GDM1 (cell line): ENCODE measurements at places on chromosomes 4 and X.

- DNase-seq = peak; percentile 39
Measured at GRCh38 chr4:73603854-73604584, 16.2 kb downstream of the RASSF6 start.

GRCh38 chr4:169090484-169091215, 80.6 kb upstream of the CBR4 start:
- peak; percentile 23 for DNase-seq

DNA sequence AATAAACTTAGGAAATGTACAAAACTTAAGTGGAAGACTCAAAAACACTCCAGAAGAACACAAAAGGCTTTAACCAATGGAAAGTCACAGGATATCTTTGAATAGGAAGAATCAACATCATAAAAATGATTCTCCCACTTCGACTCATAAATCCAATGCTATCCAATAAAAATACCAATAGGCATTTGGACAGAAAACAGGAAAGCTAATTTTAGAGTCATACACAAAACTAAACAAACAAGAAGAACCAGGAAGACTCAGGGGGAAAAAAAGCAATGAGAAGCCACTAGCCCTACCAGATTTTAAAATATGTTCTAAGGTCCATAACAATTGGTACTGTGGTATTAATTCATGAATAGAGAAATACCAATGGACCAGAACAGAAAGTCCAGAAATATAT, 28.2 kb downstream of the SLC9A7 start:
- no peak for DNase-seq

DNA sequence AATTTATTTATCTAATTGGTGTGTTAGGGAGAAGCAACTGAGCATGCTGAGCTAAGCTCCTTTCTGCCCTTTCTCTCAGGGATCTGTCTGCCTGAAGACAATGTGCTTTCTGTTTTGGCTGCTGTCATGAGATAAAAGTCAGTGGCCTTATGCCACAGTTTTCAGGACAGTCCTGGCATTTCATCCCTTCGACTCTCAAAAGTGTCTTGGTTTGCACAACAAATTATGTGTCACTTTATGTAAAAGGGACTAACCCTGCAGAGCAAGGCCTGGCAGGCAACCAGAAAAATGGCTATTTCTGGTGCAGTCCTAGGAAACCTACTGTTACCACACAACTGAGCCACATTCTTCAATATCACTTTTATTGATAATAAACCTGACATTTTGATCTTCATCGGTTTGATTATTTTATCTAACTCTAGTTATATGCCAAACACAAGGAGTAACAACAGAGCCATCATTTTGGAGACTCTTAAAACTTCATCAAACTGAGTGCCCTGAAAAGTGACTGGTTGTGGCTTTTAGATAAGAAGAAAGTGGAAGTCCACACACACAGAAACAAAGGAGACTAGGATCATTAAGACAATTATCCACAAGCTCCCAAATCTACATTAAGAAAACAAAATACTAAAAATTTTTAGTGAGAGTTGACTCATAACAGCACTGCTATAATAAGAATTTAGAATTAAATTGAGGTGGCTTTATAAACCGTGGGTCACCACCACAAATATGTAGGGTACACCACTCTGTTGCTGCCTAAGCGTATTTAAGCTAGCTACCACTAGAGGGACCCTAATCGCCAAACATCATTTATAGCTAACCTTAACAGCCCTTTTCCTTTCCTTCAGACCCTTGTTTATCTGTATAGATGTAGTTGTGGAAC, 95.9 kb upstream of the PTPN13 start:
- peak; percentile 38 for DNase-seq
